ENCODE measurements at places on chromosomes 16 and 17.

DNA sequence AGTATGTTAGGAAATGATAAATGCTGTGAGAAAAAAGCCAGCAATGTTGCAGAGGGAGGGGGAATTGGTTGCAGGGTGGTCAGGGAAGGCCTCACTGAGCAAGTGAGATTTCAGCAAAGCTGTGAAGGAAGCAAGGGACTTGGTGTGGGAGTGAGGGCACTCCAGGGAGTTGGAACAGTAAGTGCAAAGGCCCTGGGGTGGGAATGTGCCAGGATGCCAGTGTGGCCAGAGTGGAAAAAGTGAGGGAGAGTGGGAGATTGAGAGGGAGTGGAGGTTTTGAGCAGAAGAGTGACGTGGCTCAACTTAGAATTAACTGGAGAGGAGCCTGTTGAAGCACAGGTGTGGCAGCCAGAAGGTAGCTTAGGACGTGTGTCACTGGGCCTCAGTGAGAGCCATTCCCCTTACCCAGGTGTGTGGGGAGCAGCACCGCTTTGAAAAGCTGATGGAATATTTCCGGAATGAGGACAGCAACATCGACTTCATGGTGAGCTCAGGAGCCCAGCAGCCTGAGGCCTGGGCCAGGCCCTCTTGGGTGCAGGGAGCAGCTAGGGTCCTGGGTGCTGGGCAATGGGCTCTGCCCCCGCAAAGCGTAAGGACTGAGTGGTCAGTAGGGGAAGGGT, 16.6 kb downstream of the FMNL1 start:
- DNase-seq, result no peak

DNA sequence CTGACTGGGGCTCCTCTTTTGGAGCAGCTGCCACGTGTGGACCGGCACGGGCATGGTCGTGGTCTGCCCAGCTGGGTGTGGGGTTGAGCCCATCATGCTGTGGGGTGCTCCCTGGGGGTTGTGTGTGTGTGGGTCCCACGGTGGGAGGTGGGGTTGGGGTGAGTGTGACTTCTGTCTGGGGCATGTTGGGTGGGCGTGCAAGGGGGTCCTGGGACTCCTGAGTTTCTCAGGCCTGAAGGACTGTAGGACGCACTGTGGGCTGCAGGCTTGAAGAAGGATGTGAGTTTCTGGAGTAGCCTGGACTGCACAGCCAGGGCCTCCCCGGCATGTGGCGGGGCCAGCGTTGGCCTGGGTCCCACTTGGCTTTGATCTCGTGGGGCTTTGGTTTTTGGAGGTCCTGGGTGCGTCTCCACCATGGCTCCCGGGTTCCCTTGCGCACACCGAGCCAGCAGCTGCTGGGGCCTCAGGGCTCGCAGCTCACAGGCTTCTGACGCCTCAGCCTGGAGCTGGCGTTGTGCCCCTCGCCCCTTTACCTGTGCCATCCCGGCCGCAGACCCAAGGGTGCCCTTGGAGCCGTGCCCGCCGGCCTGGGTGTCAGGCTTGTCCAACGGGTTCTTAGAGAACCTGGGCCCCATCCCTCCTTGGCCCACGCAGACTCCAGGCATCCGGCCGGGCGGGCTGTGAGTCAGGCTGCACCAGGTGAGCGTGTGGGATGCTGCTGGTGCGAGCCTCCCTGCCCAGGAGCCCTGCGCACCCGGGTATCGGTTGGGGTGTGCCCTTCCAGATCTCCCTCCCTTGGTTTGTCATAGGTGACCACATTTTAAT, 34.4 kb upstream of the ZNF750 start:
- no peak for DNase-seq

- DNase-seq, result no peak
These were observed 439.8 kb downstream of the SOX9 start for GRCh38 chr17:72560303-72561247.

GRCh38 chr17:57135789-57136291, 50.8 kb downstream of the AKAP1 start:
- DNase-seq, result no peak

DNA sequence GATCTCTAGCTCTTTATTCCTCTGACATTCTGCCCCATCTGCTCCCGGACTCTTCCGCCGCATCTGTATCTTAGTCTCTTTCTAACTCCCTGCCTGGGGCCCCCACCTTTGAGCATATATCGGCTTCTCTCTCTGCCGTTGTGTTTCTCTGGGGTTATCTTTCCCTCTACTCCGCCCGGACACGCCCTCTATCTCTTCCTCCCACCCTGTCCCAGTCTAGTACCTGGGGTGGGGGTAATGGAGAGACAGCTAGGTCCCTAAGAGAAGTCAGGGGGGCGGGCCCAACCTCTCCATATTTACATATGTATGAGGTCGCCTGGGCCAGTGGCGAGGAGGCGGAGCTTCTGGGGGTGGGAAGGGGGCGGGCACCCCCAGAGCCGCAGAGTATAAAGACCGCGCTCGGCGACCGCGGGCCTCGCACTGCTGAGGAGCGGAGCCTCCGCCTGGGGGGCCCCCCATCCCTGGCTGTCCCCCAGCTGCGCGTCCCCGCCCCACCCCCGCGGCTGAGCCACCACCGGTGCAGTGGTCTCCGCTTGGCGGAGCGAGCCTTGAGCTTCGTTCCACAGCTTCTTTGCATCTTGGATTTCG, at the start of gene ATP1B2:
Gene ATP1B2 (plus strand): TSS at position 418 of the 588 bp plus-strand sequence. CDS start 593 bp downstream, outside the sequence.
- DNase-seq, result no peak

- DNase-seq, result no peak
These were observed 28.0 kb upstream of the B4GALNT2 start for GRCh38 chr17:49104511-49105074.

DNA sequence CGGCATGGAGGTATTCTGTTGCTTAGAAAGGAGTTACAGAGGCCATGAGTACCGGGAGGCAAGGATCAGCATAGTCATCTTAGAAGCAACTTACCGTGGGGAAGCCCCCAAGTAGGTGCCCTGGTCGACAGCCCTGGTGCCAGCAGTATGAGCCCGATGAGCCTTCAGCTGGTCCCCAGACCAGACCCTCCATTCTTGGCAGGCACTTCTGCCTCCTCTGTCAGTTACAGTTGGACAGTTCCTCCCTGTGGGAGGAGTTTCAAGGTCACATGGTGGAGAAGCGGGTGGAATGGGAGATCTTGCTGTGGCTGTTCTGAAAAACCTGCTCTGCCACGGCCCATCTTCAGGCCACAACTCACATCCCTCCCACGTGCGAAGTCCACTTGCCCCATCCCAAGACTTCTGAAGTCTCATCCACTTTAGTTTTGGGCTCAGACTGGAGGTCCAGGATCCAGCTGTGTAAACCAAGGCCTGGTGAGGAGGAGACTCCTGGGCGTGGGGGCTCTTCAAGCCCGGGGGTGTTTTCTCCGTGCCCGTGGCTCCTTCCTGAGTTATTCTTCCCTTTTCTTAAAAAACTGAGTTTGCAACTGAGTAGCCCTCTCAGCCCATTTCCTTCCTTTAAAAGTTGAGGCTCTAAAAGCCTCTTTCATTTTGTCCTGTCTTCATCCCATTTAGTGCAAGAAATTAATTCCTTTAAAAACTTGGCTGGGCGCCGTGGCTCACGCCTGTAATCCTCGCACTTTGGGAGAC, 133.5 kb downstream of the SEC14L1 start:
- no peak for DNase-seq

DNA sequence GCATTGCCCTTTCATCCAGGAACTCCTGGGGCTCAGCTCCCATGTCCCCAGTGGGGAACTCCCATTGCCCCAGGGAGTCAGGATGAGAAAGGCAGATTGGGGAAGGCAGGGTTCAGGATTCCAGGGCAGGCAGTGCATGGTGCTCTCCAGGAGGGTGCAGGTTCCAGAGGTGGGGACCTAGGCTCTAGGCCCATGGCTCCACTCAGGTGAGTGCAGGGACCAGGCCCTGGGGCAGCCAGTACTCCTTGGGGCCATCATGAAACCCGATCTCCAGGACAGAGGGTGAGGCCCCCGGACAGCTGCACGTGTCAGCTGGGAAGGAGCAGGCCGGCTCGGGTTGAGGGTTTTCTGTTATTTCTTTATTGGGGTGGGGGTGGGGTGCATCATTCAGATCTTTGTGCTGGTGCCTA, 1.3 kb upstream of the MTSS2 start:
- DNase-seq, result no peak

GRCh38 chr16:31093132-31093703, 1.4 kb downstream of the VKORC1 start:
- no peak for DNase-seq

GRCh38 chr16:81310045-81310644, 4.6 kb upstream of the GAN start:
- no peak for DNase-seq

DNA sequence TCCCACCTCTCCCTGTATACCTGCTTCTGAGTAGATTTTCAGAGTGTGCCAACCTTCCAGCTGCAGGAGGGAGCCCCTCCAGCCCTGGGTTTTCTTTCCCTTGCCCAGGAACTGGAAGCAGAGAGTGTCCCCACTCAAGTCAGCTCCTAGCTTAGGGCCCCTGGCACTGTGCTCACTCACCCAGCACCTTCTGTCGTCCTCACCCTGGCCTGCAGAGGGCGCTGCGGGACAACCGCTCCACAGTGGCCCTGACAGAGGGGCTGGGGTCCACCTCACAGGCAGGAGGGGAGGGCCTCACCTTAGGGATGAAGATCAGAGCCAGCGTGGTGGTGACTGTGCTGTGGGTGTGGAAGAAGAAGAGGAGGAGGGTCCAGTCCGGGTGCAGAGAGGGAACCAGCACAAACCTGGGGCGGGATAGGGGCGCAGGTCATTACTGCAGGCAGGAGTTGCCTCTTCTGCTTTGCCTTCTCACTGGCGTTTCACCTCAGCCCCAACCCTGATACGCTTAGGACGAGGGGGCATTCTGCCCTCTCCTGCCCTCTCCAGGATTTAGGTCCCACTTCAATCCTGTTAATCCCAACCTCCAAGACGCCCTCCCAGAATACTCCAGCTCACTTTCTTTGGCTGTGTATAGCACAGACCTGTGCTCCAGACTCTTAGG, 10.0 kb downstream of the GPR179 start:
- no peak for DNase-seq

- no peak for DNase-seq
These were observed 58.3 kb downstream of the NOS2 start for GRCh38 chr17:27741971-27742575.

- DNase-seq, result no peak
These were observed 75.3 kb downstream of the KSR1 start for GRCh38 chr17:27531469-27531961.

GRCh38 chr16:10590342-10590741, 9.9 kb upstream of the EMP2 start:
- no peak for DNase-seq

DNA sequence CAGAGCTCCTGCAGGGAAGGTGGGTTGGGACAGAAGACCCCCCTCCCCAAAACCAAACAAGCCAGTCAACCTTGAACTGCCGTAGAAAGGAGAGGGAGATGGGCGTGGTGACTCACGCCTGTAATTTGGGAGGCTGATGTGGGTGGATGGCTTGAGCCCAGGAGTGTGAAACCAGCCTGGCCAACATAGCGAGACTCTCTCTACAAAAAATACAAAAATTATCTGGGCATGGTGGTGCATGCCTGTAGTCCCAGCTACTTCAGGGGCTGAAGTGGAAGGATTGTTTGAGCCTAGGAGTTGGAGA, 42.1 kb downstream of the NT5M start:
- no peak for DNase-seq

GRCh38 chr17:62950067-62950466, 16.0 kb upstream of the TANC2 start:
- no peak for DNase-seq

DNA sequence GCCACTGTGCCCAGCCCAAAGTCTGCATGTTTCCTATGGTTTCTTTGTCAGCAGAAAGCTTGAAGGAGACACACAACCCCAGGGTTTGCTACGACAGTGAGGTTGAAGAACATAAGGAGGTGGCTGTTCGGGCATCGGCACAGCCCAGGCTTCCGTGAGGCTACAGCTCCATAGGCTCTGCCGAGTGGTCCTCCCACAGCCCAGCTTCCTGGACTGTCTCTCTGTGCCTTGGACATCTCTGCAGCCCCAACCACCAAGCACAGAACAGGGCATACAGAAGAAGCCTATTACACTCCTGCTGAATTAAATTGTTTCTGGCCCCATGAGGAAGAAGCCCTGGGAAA, 3.2 kb upstream of the HAP1 start:
- DNase-seq, result no peak

- DNase-seq, result no peak
These were observed 229.2 kb downstream of the STX8 start for GRCh38 chr17:9346296-9346926.

DNA sequence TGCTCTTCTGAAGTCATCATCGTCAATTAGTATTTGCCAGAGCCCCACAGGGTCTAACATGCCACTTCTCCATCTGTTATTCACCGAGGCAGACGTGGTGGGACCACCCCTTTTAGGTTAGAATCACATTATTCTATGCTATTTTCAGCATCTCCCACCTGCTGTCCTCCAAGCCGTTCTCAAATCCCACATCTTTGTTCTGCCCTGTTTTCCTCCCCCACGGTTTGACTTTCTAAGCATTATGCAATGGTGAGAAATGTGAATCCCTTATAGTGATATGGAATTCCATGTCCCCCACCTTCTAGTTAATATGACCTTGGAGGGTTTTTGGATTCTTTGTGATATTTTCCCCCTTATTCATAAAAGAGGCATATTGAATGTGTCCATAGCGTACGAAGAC, 634.1 kb upstream of the RBFOX1 start:
- no peak for DNase-seq

- DNase-seq, result no peak
These were observed 20.6 kb upstream of the SLC35G3 start for GRCh38 chr17:35214631-35215273.

- no peak for DNase-seq
These were observed 11.1 kb downstream of the IL32 start for GRCh38 chr16:3076577-3076976.

GRCh38 chr17:48994549-48995303, 2.5 kb upstream of the IGF2BP1 start:
- DNase-seq, result no peak

GRCh38 chr17:73045724-73046123, 46.8 kb downstream of the SLC39A11 start:
- no peak for DNase-seq

DNA sequence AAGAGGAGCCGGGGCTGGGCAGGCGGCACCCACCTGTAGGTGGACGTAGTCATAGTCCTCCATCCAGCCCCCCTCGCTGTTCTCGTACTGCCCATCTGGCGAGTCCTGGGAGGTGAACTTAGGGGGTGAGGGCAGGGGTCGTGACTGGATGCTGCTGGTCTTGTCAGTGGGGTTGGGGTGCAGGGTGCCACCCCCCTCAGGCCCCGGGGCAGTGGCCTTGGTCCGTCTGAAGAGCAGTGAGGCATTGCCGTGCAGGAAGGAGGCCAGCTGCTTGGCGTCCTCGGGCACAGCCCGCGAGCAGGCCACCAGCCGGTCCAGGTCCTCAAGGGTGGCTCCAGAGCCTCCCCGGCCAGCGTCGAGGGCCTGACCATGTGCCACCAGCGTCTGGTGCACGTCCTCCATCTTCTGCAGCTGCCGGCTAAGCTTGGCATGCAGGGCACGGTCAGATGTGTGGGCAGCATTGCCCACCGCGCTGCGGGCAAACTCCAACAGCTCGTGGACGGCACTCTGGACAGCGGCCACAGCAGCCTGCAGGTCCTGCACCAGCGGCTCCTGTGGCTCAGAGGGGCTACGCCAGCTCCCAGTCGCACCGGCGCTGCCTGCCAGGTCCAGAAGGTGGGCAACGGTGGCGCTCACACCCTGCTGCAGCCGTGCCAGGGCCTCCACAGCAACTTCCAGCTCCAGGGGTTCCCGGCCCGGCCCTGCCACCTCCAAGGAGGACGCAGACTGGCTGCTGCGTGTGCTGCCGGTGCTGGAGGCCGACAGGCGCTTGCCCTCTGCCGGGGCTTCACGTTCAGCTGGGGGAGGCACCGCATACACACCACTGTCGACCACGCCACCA, 16.3 kb downstream of the CTRB1 start:
- DNase-seq, result no peak

- DNase-seq, result no peak
These were observed 806 bp downstream of the MRM1 start for GRCh38 chr17:36602030-36602748.

Measured in kidney epithelial cell (primary cell).